Stimulated activated CD8-positive, alpha-beta memory T cell treated with anti-CD3 and anti-CD28 coated beads, Interleukin-4, amount 100 ng/mL, for 48 hours (primary cell): ENCODE measurements at places on chromosomes 5 and 9.
A peak's percentile ranks its signal among the peaks of the same experiment; 100 is the strongest.

- DNase-seq, result no peak
Measured at GRCh38 chr9:91842358-91843049, 107.5 kb downstream of the ROR2 start.

DNA sequence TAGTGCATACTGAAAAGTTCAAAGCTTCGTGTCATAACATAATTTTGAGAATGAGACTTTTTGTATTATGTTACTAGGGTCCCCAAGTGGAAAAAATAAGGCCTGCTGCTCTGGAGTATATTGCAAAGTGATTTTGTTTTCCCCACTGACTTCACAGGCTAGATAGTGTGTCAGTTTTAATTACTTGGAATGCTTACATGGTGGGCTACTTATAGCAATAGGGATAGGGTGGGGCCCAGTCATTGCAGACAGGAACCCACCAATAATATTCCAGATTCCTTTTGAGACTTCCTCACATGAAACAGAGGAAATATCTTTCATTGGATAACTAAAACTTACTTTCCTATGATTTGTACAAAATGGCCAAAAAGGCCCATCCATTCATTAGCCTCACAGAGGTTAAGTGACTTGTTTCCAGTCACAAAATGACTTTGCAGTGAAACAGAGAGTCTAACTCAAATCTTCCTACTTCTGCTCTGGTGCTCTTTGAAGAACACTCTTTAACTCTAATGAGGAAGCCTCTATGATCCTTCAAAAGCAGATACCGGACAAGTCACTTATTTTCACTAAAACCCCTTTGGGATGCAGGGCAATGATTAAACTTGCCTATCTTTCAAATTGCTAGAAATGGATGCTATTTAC, 16.2 kb upstream of the MEF2C start:
- DNase-seq, result no peak

DNA sequence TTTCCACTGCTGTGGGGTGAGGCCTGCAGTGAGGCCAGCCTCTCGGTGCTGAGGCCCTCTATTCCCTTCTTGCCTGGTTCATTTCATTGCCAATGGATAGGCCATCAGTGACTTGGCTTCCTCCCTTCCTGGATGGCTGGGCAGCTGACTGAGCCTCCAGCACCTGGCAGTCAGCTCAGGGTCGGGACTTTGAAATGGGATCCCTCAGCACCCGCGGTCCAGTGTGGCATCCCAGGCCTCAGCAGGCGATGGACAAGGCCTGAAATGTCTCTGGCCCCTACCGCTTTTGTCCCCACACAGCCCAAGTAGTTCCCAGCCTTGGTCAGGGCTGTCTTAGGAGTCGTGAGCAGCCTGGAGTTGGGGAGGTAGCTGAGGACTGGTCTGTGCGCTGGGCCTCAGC, 17.2 kb downstream of the NDST1 start:
- DNase-seq, result no peak

- no peak for DNase-seq
Measured at GRCh38 chr5:19782566-19782965, 205.4 kb downstream of the CDH18 start.

- DNase-seq, result no peak
Measured at GRCh38 chr9:20219437-20219836, 402.9 kb downstream of the MLLT3 start.

- DNase-seq, result no peak
Measured at GRCh38 chr5:170121321-170121720, 15.6 kb downstream of the FOXI1 start.

GRCh38 chr5:35488791-35489190, 128.9 kb upstream of the SPEF2 start:
- no peak for DNase-seq

- DNase-seq, result no peak
Measured at GRCh38 chr5:133935667-133935940, 32.8 kb downstream of the C5orf15 start.

DNA sequence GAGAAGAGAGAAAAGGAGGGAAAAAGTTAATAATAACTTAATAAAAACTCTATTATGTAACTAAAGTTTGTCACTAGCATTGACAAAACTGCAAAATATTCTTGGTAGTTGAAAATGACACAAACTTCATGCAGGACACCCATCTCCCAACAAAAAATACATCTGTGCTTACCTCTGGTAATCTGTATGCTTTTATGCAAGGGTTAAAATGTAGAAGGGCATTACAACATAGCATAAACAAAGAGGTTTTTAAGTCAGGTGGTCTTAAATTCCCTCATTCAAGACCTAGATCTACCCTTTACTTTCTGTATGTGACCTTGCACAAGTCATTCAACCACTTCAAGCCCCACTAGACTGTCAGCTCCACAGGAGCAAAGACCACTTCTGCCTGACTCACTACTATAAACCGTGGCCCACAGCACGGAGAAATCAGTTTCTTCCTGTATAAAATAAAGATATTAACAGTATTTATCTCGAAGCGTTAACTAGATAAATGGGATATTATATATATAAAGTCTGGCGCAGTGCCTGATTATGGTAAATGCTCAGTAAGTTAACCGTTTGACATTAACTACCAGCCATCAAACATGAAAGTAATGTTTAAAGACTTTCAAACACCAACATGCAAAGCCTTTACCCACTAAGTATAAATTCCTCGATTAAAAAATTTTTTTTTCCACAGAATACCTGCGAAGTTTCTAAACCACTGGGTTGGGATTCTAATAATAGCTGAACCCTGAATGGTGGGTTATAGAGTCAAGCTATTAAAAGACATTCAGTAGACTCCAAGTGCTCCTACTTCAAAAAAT, 2.0 kb downstream of the FBXL17 start:
- DNase-seq, result no peak

DNA sequence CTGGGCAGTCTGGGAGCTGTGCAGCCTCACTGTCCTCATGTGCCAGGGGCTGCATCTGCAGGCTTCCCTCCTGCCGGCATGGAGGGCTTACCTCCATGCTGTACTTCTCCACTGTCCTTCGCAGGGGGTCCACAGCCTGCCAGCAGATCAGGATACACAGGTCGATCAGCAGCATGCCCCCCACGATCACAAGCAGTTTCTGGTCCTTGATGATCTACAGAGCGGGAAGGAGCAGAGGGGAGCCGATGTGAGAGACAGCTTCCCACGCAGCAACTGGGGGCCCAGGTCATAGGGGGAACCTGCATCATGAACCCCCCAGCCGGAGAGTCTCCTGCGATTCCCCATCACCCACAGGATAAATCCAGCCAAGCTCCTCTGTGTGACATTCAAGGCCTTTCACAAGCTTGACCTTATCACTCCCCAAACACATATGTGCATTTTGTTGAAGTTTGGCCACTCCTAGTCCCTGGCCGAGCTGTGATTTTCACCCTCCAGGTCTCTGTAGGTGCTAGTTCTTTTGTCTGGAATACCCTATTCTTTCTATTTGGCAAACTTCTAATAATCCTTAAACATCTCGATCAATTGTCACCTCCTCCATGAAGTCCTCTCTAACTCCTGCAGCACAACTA, 107.3 kb upstream of the TBC1D2 start:
- DNase-seq, result no peak

- no peak for DNase-seq
Measured at GRCh38 chr5:154060606-154061005, 21.8 kb downstream of the MFAP3 start.

GRCh38 chr9:134268747-134269146, 57.5 kb upstream of the RXRA start:
- DNase-seq, result no peak

- no peak for DNase-seq
Measured at GRCh38 chr5:5619546-5619945, 197.1 kb downstream of the ICE1 start.

DNA sequence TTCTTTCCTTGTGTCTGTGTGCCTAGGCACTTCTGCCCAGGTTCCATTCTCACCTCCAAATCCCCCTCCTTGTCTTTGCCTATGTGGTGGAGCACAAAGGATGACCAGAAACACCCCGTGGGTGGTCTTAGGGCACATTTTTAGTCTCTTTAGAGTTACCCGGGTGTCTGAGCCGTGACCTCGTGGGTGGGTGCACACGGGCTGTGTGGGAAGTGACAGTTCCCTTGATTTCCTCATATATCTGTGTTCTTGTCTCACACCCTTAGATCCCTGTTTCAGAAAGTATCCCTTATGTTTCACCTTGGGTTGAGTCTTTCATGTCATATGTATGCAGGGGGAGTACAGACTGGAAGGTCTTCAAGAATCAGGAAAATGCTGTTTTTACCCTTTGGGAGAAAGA, 13.4 kb upstream of the SMIM32 start:
- DNase-seq, result no peak

GRCh38 chr9:111909444-111909843, 12.8 kb downstream of the UGCG start:
- no peak for DNase-seq

- DNase-seq, result no peak
Measured at GRCh38 chr9:135091545-135091944, 4.1 kb downstream of the OLFM1 start.

GRCh38 chr9:99516657-99517049, 294.6 kb downstream of the SEC61B start:
- peak; percentile 29 for DNase-seq

DNA sequence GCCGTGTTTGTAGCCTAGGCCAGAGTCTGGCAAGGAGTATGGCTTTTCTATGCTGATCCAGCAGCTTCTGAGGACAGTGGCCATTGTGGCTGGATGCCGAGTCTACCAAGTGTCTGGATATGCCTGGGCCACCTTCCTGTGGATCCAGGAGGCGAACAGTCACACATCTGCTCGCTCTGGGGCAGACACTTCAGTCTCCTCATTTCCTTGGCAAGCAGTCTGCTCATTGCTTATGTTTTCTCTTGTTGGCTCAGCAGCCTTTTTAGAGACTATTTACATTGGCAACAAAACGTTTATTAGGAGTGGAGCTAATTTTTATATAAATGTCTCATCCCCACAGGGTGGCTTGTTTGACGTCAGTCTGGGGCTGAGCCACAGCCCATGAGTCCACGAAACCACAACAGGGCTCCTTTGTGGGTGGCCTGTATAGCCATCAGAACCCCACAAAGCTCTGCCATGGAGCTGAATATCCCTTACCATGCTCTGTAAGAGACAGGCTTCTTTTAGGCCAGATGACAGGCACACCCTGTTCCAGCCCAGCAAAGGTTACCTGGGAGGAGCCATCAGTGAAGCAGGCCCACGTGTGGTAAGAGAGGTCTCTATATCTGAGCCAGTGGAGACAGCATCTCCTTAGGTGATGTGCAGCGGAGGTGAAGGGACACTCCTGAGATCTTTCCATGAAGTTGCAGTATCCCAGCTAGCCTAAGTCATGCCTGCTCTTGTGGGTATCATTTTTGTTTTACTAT, 221.7 kb downstream of the DIRAS2 start:
- DNase-seq, result no peak

GRCh38 chr9:94014066-94014654, 59.0 kb upstream of the BARX1 start:
- no peak for DNase-seq

GRCh38 chr5:122972877-122973276, 63.6 kb downstream of the PPIC start:
- no peak for DNase-seq

- no peak for DNase-seq
Measured at GRCh38 chr5:31731710-31732301, 92.9 kb downstream of the PDZD2 start.
